ENCODE measurements at places on chromosomes 6 and 20.

- no peak for DNase-seq
These were observed 262.3 kb upstream of the PLN start for GRCh38 chr6:118285791-118286190.

- DNase-seq = no peak
These were observed 5.9 kb upstream of the TUBB2A start for GRCh38 chr6:3163248-3163594.

- DNase-seq = no peak
These were observed 99.5 kb upstream of the SUPT3H start for GRCh38 chr6:45477278-45477677.

- no peak for DNase-seq
These were observed 23.7 kb upstream of the BPHL start for GRCh38 chr6:3094815-3095214.

DNA sequence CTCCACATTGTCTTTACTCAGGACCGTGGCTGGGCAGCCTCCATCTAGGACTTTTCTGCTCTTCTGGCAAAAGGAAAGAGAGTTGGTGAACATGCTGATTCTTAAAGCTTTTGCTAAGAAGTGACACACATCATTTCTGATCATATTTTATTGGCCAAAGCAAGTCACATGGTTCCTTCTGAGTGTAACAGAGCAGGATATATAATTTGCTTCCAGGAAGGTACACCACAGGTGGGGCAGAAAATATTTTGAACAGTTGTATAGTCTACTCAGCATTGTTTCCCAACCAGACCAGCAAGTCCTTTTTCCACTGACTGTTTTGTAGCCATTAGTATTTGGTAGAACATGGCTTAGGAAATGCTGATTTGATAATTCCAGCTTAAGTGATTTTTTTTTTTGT lies 73.5 kb downstream of the AKAP7 start:
- no peak for DNase-seq

Measured in G401 (cell line).